ENCODE measurements at places on chromosomes 6 and 20.

GRCh38 chr6:70839286-70840266, 117.3 kb downstream of the B3GAT2 start:
- DNase-seq = no peak

GRCh38 chr20:37323985-37324384, 22.0 kb upstream of the SRC start:
- no peak for DNase-seq

- DNase-seq = no peak
Measured at GRCh38 chr6:132333639-132334520, 67.4 kb downstream of the MOXD1 start.

- no peak for DNase-seq
Measured at GRCh38 chr20:51331481-51331880, 211.0 kb downstream of the NFATC2 start.

DNA sequence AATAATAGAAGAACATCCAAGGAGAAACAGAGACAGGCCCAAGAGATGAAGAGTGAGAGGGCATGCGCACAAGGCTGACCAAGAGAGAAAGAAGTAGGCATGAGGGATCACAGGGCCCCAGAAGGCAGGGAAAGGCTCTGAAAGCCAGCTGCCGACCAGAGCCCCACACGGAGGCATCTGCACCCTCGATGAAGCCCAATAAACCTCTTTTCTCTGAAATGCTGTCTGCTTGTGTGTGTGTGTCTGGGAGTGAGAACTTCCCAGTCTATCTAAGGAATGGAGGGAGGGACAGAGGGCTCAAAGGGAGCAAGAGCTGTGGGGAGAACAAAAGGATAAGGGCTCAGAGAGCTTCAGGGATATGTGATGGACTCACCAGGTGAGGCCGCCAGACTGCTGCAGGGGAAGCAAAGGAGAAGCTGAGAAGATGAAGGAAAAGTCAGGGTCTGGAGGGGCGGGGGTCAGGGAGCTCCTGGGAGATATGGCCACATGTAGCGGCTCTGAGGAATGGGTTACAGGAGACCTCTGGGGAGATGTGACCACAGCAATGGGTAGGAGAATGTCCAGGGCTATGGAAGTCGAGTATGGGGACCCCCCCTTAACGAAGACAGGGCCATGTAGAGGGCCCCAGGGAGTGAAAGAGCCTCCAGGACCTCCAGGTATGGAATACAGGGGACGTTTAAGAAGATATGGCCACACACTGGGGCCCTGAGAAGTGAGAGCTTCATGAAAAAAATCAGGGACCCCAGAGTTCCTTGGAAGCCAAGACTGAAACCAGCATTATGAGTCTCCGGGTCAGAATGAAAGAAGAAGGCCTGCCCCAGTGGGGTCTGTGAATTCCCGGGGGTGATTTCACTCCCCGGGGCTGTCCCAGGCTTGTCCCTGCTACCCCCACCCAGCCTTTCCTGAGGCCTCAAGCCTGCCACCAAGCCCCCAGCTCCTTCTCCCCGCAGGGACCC, 981 bp upstream of the TNF start:
- DNase-seq = no peak

- no peak for DNase-seq
Measured at GRCh38 chr20:2920473-2920872, 47.2 kb downstream of the PTPRA start.

DNA sequence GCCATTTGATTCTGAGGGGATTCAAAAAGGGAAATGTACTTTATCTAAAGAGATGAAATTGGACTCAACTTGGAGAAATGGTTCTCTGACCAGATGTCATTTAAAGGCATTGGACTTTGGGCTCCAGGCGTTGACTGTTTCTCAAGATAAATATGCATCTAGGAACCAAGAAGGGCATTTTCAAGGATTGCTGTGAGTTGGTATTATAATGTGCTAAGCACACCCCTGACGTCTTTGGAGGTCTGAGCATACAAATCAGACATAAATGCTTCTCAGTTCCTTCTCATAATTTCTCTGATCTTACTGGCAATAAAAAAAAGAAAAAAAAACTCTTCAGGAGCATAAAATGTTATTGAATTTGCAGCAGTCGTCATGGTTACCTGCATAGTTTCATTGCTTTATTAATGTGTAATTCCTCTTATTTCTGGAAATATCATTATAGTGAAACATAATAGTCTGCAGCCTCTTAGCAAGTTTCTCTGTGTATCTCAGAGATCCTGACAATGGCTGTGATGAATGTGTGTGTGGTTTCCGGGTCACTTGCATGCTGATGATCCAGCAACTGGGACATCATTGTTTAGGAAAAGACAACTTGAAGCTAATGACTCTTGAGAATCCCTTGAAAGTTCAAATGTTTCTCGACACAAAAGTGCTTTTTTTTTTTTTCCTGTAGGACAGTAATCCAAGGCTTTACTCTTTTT, 136.0 kb downstream of the AIG1 start:
- no peak for DNase-seq

GRCh38 chr6:72869621-72870020, 247.8 kb downstream of the KCNQ5 start:
- DNase-seq = no peak

- no peak for DNase-seq
Measured at GRCh38 chr6:20338156-20338555, 63.5 kb upstream of the E2F3 start.

Data from KG1 (cell line).